ENCODE measurements at places on chromosomes 16 and 17. TPM values are rescaled to one million over a fixed set of nuclear protein-coding genes. Genes with fewer than 3 reads are reported as not detected.

DNA sequence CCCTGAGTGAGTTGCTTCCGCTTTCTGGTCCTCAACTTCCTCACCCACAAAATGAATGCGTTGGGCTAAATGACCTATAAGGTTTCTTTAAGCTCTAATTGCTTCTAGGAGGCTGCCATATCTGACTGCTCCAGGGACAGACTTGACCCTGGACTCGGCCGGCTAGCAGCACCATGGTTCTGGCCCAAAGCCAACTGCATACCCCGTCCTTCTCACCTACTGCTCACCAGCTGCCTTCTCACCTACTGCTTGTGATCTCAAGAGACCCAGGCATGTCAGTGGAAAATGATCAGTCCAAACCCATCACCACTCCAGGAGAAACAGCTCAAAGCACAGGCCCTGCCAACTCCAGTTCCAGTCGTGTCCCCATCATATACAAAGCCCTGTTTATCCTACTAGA, 124.3 kb upstream of the IRX5 start:
- H3K27ac ChIP-seq: no peak overlapping the region
- no peak for DNase-seq
- H3K4me1 ChIP-seq: no peaks in the 10 kb centered on the region
- no peaks in the 10 kb centered on the region for H3K27me3 ChIP-seq

DNA sequence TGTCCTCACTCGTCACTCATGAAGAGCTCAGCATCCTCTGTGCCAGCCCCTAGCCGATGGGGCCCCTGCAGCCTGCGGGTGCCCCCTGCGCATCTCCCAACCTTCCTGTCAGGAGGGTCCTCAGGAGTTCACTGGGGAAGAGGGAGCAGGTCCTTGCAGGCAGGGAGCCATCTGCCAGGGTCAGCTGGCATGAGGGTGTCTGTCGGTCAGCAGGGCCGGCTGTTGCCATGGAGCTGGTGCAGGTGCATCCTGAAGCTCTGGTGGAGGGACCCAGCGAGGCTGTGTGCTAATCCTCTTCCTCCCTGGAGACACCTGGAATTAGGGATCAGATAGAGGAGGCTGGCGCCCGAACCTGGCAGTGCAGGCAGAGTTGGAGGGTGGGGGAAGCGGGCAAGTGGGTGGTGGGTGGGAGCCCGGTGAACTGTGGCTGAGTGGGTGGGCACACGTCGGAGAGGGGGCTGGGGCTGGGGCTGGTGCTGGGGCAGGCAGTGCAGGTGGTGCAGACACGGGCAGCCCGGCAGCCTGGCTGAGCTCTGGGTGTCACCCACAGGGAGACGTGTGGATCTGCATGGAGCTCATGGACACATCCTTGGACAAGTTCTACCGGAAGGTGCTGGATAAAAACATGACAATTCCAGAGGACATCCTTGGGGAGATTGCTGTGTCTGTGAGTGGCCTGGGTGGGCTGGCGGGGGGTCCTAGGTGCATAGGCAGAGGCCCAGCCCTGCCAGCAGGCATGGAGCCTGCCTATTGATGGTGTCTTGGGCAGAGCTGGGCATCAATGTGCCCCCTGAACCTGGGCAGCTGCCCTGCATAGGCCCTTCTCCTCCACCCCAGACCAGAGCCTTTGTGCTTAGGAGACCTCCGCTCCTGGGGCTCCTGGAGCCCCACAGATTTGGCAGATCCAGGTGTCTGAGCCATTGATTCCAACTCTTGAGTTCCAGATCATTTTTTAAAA, 17.4 kb downstream of the MAP2K3 start:
- no peak for DNase-seq
- no peaks in the 10 kb centered on the region for H3K27me3 ChIP-seq
- peaks cover 52% of the 10 kb centered on the region for H3K36me3 ChIP-seq
- no peaks in the 10 kb centered on the region for H3K4me1 ChIP-seq
- no peak overlapping the region for H3K4me3 ChIP-seq

HOXB4 gene
- 0.81 TPM for total RNA-seq

GRCh38 chr17:40597556-40598300, 32.5 kb upstream of the CCR7 start:
- no peaks in the 10 kb centered on the region for H3K36me3 ChIP-seq
- no peak for DNase-seq
- no peaks in the 10 kb centered on the region for H3K27me3 ChIP-seq
- no peak overlapping the region for H3K27ac ChIP-seq
- no peak overlapping the region for H3K4me3 ChIP-seq
- peaks cover 6% of the 10 kb centered on the region for H3K4me1 ChIP-seq

QPRT gene
- total RNA-seq: 1.7 TPM

DNA sequence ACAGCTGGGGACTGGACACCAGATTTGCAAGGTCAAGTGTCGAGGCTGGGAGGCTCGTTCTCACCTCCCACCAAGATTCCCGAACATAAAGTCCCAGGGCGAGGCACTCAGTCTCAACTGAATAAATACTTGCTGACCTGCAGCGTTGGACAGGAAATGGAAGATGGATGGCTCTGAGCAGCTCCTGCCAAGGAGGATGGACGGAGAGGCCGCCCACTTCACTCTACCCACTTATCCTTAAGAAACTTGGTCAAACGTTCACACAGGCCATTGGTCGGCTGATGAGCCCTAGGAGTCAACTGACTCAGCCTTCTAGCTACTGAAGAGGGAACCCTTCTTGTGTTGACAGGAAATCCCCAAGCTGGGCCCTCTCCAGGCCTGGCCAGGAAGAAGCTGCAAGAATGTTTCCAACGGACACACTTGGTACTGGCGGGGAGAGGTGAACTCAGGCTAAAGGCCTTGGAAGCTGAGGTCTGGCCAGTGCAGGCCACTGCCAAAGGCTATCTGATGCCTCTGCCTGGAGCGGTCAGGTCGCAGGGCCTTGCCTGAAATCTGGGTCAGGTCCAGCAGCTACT, 50.0 kb downstream of the VAC14 start:
- no peaks in the 10 kb centered on the region for H3K27me3 ChIP-seq
- H3K4me1 ChIP-seq: peaks cover 84% of the 10 kb centered on the region
- no peaks in the 10 kb centered on the region for H3K36me3 ChIP-seq
- no peak overlapping the region for H3K4me3 ChIP-seq

NEUROD2 gene
- not detected for total RNA-seq

GRCh38 chr16:12903407-12904328, 2.3 kb downstream of the SHISA9 start:
- no peak for DNase-seq
- peaks cover 18% of the 10 kb centered on the region for H3K27me3 ChIP-seq
- no peak overlapping the region for H3K27ac ChIP-seq
- peaks cover 5% of the 10 kb centered on the region for H3K4me1 ChIP-seq

GRCh38 chr17:80574496-80574895, 29.9 kb downstream of the RPTOR start:
- H3K4me1 ChIP-seq: peaks cover 5% of the 10 kb centered on the region
- no peak overlapping the region for H3K4me3 ChIP-seq
- no peak overlapping the region for H3K27ac ChIP-seq
- no peaks in the 10 kb centered on the region for H3K27me3 ChIP-seq

- no peaks in the 10 kb centered on the region for H3K4me1 ChIP-seq
- no peak overlapping the region for H3K4me3 ChIP-seq
- H3K27ac ChIP-seq: no peak overlapping the region
These were observed 72.2 kb downstream of the CYLD start for GRCh38 chr16:50814052-50814451.

- DNase-seq: no peak
- H3K4me3 ChIP-seq: no peak overlapping the region
- H3K27me3 ChIP-seq: peaks cover 7% of the 10 kb centered on the region
- no peaks in the 10 kb centered on the region for H3K36me3 ChIP-seq
- peaks cover 33% of the 10 kb centered on the region for H3K4me1 ChIP-seq
These were observed 3.8 kb upstream of the C1QL1 start for GRCh38 chr17:44971776-44972483.

- peak; percentile 27 for DNase-seq
- H3K36me3 ChIP-seq: no peaks in the 10 kb centered on the region
- no peaks in the 10 kb centered on the region for H3K27me3 ChIP-seq
- peaks cover 17% of the 10 kb centered on the region for H3K4me1 ChIP-seq
These were observed at the start of gene LGALS9 for GRCh38 chr17:27630607-27631410. Gene LGALS9 (plus strand): TSS chr17:27631188. CDS start chr17:27631266, 78 bp downstream.

KLHL11 gene
- total RNA-seq: 46.5 TPM

DNA sequence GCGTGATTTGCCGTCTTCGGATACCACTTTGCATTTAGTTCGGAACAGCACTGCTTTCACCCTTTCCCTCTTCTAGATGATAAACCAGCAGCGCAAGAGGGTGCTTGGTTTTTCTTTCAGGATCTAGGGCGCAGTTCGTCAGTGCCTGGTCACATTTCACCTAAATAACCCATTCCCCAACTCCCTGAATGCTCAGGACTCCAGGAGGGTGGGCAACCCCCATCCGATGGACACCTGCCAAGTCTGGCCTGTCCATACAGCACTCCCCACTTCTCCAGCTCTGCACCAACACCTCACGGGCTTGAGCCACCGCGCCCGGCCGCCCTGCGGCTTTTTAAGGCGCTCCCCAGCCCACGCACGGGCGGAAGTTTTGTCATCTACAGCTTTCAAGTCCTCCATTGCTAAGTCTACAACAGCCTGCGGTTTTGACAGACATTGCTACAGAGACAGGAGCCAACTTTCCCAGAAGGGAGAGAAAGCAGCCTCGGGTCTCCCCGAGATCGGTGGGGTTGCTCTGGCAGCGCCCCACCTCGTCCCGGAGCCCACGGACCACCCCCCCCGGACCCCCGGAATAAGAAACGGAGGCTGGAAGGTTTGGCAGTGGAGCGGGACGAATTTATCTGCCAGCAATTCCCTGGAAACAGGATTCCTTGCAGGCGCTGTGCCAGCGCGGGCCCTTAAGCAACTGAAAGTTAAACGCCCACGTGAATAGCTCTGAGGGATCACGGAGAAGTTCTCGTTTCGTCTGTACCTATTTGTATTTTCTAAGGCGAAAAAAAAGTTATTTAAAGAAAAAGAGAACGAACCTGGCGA, 38.6 kb upstream of the SLFN13 start:
- H3K27ac ChIP-seq: no peak overlapping the region
- H3K27me3 ChIP-seq: peaks cover 40% of the 10 kb centered on the region
- peak; percentile 74 for DNase-seq
- peak overlapping the region; percentile 47 for H3K4me3 ChIP-seq

RAPGEFL1 gene
- total RNA-seq: 4.0 TPM

DNA sequence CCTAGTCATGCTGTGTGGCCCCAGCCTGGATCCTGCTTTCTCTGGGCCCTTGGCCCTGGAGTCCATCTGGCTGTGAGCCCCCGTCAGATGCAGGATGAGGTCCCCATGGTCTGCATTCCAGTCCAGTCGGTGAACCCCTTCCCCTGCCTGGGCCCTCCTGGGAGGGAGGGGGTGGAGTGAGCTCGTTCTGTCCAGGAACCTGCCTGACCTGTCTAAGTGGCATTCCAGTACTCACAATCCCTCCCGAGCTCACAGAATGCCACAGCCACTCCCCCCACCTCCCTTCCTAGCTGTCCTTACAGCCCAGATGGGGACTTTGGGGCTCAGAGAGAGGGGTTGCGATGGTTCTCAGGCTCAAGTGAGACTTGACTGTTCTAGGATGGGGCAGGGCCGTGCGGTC, 15.5 kb downstream of the SPNS2 start:
- no peaks in the 10 kb centered on the region for H3K36me3 ChIP-seq
- DNase-seq: peak; percentile 84
- H3K27me3 ChIP-seq: no peaks in the 10 kb centered on the region

DNA sequence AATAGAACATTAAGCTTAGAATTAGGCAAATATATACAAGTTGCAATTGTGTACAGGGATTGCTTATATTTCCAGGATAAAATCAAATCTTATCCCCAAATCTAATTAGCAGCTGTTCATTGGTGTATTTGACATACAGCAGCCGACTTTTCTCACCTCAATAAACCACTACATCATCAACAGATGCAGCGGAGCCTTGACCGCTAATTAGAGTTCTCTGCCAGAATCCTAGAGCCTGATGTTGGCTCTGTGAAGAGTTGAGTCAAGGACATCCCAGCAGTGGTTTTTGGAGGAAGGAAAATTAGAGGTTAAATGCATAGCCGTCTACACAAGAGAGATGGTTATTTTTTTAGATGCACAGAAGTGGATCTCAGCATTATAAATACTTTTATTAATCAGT, 221.9 kb upstream of the CACNG5 start:
- H3K4me1 ChIP-seq: no peaks in the 10 kb centered on the region
- no peaks in the 10 kb centered on the region for H3K36me3 ChIP-seq
- H3K27ac ChIP-seq: no peak overlapping the region
- H3K27me3 ChIP-seq: no peaks in the 10 kb centered on the region
- DNase-seq: no peak
- H3K4me3 ChIP-seq: no peak overlapping the region

ADAP2 gene
- 11.0 TPM for total RNA-seq

DNA sequence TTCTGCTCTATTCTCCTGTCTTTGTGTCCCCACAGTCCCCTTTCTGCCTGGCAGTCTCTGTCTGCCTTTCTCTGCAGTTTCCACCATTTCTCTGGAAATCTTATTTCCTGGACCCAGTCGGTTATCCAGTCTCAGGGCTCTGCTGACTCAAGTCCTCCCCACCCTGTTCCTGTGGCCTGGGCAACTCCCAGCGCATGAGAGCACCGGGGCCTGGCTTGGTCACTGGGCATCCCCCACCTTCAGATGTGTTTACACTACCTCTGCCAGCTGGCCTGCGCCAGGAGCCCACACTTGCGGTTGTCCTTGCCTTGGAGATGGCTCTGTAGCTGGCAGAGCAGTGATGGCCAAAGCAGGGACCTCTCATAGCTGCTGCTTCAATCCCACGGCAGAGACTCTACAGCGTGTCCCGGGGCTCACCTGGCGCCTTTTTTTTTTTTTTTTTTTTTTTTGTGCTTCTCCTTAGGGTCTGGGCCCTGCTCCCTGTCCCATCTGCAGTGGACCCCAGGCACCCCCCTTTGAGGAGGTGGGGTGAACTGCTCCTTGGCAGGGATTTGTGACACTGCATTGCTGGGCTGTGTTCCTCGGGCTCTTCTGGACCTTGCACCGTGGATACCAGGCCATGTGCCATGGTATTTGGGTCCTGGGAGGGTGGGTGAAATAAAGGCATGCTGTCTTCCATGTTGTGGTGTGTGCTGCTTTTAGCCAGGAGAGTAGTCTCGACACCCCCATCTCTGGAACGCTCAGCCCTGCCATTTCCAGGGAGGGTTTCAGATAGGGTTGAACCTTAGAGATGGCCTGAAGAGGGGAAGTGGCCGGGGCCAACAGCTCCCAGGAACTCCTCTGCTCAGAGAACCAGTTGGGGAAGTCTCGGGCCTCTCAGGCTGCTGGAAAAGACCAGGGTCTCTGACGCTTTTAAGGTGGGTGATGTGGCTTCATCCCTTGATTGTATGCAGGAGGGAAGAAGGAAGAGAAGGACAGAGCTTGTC, 17.5 kb downstream of the GUCY2D start:
- H3K27ac ChIP-seq: no peak overlapping the region
- no peak overlapping the region for H3K4me3 ChIP-seq
- H3K36me3 ChIP-seq: no peaks in the 10 kb centered on the region
- no peaks in the 10 kb centered on the region for H3K27me3 ChIP-seq

GRCh38 chr16:48501516-48502377, 108.2 kb downstream of the N4BP1 start:
- H3K36me3 ChIP-seq: no peaks in the 10 kb centered on the region
- no peak overlapping the region for H3K4me3 ChIP-seq
- no peaks in the 10 kb centered on the region for H3K27me3 ChIP-seq
- H3K27ac ChIP-seq: peak overlapping the region; percentile 85

DNA sequence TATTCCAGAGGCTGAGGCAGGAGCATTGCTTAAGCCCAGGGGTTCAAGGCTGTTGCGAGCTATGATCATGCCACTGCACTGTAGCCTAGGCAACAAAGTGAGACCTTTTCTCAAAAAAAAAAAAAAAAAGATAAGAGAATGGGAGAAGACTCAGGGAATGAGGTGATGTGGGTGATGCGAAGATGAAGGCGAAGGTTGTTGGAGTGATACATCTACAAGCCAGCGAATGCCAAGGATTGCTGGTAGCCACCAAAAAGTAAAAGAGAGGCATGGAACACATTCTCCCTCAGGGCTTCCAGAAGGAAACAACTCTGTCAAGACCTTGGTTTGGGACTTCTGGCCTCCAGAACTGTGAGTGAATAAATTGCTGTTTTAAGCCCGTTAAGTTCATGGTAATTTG, 26.0 kb upstream of the CNEP1R1 start:
- H3K4me3 ChIP-seq: no peak overlapping the region
- DNase-seq: no peak
- no peaks in the 10 kb centered on the region for H3K36me3 ChIP-seq
- no peaks in the 10 kb centered on the region for H3K27me3 ChIP-seq
- no peaks in the 10 kb centered on the region for H3K4me1 ChIP-seq
